ENCODE measurements at places on chromosomes 4 and X.
A peak's percentile ranks its signal among the peaks of the same experiment; 100 is the strongest.

DNA sequence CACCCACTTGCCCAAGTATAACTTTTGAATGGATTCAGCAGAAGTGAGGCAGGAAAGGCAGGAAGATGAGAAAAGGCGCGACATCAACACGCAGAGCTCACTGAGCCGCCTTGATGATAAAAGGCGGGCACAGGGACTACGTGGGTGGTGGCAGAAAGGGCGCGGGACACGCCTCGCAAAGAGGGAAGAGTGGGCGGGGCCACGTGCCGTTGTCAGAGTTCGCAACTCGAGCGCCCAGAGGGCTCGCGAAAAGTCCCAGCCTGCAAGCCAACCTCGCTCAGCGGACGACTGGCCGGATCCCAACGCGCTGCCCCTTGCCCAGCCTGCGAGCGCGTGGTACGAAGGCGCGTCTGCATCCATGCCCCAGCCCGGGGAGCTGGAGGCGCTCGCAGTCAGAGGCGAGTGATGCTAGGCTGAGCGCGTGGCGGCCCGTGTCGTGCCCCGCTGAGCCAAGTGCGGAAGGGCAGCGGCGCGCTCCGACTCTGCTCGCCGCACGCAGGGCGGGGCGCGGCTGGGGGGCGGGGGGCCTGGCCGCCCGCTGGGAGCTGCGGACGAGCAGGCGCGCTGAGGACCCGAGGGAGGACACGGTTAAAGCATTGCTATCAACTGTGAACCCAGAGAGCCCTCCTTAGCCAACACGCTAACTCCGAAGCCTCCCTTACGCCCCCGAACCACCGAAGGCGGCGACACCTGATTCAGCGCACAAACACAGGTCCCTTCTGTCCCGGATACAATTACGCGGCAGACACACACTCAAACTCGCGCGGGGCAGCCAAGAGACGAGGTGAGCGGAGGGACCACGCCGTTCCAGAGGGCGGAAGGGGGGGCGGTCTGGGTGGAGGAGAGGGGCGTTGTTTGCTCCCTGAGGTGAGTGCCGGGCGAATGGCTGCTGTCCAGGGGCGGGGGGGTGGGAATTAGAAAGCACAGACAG is at the start of gene UGT8:
TSS of gene UGT8 (plus strand) at position 617 of the 931 bp plus-strand sequence. CDS start 24,074 bp downstream, outside the sequence.
- peak; percentile 52 for DNase-seq

DNA sequence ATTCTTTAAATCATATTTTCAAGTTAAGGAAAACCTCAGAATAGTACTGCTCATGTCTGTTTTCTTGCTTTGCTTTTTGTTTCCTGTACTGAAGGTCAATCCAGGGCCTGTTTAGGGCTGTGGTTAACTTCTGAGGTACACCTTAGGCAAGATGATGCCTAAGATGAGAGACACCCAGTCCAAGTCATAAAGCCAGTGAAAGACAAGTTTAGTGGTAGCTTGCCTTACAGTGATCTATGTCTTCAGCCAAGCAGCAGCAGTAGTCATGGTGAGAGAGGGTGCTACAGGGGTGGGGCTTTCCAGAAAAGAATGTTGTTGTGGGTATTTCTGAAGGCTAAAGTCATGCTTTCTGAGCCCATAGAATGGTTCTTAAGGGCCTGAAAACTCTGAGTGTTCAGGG is 173.7 kb downstream of the VSIG4 start:
- DNase-seq = peak; percentile 68

DNA sequence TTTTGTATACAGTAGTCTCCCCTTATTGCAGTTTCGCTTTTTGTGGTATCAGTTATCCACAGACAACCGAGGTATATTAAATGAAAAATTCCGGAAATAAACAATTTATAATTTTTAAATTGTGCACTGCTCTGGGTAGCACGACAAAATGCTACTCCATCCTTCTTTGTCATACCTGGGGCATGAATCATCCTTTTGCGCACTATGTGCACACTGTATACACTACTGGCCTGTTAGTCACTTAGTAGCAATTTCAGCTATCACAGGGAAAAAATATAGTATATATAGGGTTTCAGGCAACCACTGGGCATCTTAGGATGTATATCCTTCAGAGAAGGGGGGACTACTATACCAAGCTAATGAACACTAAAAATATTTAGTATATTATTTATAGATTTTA is 198.8 kb upstream of the FAT4 start:
- DNase-seq = no peak

GRCh38 chrX:100870527-100870926 is 3.6 kb downstream of the NOX1 start:
- DNase-seq = no peak

GRCh38 chr4:61489927-61490326 is 289.8 kb downstream of the ADGRL3 start:
- no peak for DNase-seq

DNA sequence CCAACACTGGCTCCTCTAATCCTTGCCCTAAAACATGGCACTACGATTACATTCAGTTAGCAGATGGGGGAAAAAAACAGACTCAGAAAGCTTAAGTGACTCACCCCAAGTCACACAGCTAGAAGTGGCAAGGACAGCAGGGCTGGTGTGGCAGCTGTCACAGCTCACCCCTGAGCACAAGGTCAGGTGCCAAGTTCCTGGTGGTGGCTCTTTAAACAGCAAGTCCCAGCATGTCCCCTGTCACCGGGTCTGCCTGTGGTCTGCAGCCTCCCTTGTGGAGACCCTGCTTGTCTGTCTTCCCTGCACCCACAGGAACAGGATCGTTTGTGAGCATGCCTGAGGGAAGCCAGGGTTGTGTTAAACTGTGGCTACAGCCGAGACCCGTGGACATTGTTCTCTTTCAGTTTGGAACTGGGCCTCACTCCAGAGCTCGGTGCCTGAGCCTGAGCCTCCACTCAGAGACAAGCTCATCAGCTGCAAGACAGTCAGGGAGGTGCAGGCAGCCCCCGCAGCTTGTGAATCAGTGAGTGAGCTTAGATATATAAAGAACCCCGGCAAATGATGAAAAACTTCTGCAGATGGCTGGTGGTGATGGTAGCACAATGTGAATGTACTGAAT is 260.8 kb downstream of the BCOR start:
- DNase-seq = no peak

- DNase-seq = peak; percentile 75
These were observed 210.0 kb upstream of the STK26 start for GRCh38 chrX:131812847-131813825.

DNA sequence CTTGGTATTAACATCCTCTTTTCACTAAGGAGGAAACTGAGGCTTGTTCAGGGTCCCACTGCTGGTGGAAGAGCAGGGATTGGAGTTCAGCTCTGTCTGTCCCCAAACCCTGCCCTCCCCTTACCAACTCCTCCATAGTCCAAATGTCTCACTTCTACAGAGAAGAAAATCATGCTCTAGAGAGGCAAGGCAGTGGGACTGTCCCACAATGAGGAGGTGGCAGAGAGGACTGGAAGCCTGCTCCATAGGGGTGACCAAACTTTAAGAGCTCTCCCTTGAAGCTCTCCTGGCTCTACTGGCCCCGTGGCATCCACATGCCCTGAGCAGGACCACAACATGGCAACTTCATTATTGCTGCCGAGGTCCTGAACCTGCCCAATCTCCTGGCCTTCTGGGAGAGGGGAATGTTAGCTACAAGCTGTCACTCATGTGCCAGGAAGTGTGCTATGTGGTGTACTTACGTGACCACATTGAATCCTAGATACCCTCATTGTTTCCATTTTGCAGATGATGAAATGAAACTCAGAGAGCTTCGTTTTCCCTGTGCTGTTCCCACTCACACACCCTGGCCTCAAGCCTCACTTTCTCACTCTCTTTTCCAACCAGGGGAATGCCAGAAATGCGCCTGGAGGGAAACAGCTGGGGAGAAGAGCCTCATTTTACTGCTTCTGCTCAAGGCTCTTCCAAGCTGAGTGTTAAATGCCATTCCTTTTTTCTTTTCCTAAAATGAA is 71.5 kb downstream of the ANAPC4 start:
- DNase-seq = no peak

DNA sequence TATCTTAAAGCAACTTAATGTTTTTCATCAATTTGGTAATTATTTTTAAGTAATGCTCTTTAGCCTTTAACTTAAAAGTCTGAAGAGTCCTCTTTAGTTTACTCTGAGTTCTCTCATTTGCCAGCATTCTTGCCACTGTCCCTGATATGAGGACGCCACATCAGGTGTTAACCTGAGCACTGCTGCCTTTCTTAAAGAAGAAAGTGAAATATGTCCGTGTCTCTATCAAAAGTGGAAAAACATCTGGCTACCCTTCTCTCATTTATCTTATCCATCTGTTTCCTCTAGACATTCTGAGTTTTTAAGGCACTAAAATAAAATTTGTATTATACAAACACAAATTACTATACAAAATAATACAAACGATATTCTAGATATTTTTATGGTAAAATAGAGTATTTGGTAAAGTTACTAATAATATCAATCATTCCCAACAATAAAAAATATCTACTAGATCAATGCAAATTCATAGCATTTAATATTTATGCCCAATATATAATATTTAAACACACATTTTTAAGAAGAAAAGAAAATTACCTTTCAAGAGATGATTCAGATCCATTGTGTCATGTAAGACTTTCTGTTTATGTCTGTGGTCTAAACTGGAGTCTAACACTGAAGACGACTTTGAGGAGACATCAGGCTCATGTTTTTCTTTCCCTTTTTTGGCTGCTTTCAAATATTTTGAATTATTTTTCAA is 14.0 kb downstream of the CFAP97 start:
- DNase-seq = no peak

- no peak for DNase-seq
These were observed 229.9 kb downstream of the FGF13 start for GRCh38 chrX:138481649-138482048.

DNA sequence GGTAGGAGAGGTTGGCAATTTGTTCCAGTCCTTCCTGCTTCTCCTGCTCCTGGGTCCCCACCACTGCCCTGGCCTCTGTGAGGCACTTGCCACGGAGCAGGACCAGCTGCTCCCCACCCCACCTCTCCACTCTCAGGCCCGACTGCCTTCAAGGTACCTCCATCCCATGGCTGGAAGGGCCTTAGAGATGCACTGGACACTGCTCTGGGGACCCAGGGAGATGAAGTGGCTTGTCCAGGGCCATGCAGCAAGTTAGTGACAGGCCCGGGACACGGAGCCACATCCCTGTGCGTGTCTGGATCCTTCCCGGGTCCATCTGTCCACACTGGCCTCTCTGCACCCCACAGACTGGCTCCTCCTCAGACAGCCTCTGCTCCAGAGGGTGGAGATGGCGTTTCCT is 105.3 kb downstream of the CPZ start:
- DNase-seq = no peak

DNA sequence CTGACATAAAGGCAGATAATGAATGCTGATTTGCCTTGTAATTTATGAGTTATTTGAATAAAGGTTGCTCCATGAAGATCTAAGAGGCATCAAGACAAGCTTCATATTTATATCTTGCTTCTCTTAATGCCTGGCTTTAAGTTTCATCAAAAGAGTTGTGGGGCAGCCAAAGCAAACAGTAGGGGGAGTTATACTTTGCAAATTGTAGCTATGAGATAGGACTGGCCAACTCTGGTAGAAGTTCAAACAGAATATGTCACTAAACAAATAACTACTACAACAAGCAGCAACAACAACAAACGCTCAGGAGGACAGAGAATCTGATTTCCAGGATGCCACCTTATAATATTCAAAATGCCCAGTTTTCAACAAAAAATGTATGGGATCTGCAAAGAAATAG is 69.1 kb upstream of the PLAC1 start:
- no peak for DNase-seq

DNA sequence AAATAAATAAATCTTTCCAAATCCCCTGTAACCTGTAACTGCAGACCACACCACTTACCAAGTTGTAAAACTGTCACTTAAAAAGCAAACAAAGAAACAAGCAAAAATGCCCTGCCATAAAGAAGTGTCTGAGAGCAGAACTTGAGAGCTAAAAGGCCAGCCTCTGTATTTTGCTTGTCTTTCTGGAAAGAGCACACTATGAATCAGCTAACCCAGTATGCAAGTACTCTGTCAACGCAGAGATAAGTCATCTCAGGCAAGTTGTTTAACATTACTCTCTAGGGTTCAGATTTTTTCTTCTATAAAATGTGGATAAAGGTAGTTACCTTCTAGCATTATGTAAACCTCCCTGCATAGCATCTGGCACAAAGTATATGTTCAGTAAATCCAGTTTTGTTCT is 134.8 kb downstream of the HS3ST1 start:
- DNase-seq = no peak

GRCh38 chr4:99832321-99832720 is 15.7 kb downstream of the DAPP1 start:
- no peak for DNase-seq

- no peak for DNase-seq
These were observed 213.8 kb downstream of the ANK2 start for GRCh38 chr4:113263274-113263673.

DNA sequence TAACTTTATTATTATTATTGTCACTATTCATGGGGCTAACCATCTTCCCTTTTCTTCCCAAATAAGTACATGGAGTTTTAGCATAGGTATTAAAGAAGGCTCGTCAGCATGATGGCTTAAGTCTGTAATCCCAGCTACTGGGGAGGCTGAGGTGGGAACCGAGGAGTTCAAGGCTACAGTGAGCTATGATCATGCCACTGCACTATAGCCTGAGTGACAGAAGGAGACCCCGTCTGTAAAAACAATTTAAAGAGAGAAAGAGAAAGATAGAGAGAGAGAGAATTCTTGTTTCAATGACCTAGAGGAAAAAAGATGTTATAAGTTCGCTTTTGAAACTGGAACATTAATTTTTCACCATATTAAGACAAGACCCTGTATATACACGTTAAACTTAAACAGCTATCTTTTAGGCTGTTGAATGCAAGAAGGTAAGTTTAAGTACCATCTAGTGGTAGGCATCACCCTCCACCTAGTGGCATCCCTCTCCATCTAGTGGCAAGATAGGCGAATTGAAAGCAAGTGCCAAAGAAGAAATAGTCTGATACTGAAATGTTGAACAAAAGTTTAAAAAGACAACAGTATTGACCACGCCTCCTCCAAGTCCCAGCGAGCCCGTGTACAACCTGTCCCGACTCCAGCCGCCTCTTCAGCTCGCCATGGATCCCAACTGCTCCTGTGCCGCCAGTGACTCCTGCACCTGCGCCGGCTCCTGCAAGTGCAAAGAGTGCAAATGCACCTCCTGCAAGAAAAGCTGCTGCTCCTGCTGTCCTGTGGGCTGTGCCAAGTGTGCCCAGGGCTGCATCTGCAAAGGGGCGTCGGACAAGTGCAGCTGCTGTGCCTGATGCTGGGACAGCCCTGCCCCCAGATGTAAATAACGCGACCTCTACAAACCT is 26.0 kb upstream of the YTHDC1 start:
- peak; percentile 64 for DNase-seq

GRCh38 chr4:54541426-54542118 is 116.2 kb upstream of the KIT start:
- DNase-seq = no peak

All from activated CD8-positive, alpha-beta memory T cell treated with anti-CD3 and anti-CD28 coated beads, Interleukin-2, amount 10 ng/mL, durations not matched to agents 7 days and 5 days (primary cell).